ENCODE measurements at places on chromosomes 16 and 17.

- no peak for DNase-seq
These were observed 44.4 kb upstream of the ZFHX3 start for GRCh38 chr16:73092236-73092781.

DNA sequence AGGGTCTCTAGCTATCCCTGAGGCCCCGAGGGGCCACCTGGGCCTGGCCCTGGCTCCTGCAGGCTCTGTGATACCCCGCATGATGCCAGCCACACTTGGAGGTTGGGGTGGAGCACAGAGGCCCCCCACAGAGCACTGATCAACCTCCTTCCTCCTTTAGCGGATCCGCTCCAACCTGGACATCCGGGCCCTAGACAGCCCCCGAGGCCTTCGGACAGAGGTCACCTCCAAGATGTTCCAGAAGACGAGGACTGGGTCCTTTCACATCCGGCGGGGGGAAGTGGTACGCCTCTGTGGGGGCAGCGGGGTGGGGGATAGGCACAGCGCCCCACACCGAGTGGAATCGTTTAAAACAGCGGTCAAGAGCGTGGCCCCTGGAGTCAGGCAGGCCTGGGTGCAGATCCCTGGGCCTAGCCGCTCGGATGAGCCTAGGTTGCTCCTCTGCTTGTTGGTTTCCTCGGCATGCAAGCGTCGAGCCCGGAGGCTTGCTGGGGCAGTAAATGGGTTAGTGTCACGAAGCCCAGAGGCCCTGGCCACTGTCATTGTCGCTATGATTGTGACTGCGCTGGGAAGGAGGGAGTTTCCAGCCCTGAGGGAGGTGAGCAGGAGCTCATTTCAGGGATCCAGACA lies 9.9 kb downstream of the ITGB4 start:
- DNase-seq: no peak

DNA sequence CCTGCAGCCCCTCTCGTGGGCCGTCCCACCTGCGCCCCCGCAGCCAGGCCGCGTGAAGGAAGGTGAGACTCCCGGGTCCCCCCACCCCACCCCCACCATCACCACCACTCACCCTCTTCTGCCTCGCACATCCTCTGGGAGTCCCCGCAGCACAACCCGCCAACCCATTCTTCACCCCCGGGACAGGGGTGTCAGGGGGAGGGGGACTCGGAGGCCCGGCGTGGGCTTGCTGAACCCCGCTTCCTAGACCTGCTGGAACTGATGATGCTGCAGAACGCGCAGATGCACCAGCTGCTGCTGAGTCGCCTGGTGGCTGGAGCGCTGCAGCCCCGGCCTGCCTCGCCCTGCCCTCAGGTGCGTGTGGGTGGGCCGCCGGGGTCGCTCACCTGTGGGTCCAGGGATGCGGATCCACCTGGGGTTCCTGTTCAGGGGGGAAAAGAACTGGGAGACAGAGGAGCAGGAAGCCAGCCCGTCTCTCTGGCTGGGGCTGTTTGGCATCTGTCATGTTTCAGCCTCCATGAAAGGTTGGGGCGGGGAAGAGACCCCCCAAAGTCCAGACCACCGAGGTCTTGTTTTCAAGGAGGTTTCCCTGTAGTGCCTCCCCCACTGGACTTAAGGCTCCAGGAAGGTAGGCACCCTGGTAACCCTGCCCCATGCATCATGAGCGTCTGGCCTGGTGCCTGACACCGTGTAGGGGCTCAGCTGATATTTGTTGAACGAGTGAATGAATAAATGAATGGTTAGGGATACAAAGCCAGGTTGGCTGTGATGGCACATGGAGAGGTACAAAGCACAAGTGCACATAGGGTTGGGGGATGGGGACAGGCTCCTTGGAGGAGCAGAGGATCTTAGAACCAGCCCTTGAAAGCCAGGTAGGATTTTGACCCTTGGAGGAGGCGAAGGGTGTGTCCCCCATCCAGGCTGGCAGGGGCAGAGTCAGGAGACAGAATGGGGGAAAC lies 849 bp downstream of the PRR29 start:
- no peak for DNase-seq

- DNase-seq: no peak
These were observed 70.3 kb upstream of the NOL11 start for GRCh38 chr17:67647482-67647881.

DNA sequence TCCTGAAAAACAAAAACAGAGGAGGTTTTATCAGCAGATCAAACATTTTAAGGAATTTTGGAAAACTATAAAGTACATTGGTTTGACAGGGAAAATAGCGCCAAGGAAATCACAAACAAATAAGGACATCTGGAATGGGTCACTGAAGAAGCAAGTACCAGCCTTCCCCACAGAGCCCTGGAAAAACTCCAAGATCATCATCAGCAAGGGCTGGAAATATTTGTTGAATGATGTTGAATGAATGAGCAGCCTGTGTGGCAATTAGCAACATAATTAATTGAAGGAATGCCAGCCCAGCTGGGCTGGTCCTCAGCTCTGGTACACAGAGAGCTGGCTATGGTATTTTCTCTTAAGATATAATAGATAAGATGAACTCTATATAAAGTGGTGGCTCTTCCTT lies 290.4 kb downstream of the HS3ST3A1 start:
- no peak for DNase-seq

- no peak for DNase-seq
These were observed 54.5 kb downstream of the GTF3C1 start for GRCh38 chr16:27495191-27495590.

DNA sequence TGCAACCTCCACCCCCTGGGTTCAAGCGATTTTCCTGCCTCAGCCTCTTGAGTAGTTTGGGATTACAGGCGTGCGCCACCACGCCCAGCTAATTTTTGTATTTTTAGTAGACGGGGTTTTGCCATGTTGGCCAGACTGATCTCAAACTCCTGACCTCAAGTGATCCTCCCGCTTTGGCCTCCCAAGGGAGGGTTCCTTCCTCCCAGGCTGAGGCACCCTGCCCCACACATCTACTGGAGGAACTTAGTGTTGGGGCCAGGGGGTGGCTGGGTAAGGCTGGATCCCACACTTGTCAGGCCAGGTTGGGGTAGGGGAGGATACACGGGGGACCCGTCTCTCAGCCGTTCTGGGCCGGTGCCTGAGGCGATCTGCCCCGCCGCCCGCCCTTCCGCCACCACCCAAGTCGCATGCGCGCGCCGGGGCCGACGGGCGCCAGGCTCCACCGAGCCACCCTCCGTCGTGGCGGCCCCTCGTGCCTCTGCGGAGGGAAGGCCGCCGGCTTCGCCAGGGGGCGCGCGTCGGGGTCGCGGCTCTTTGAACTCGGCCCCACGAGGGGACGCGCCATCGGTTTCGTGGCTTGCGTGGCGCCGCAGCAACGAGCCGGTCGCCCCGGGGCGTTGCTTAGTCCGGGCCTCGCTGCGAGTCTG lies 15.9 kb downstream of the GRB7 start:
- no peak for DNase-seq

DNA sequence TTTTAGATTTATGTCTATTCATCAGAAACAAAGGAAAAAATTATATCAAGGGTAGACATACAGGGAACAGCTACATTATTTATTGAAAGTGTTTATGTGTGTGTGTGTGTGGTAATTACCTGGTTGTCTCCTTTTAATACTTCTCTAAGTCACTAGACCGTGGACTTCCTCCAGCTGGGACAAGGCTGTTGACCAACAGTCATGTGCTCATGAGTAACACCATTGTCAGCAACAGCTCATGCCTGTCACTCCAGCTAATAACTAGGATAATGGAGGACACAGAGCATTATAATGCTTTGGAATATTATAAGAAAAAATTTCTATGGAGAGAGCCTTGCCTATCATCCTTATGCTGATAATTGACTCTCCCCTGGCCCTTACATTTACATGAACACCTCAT lies 125.3 kb upstream of the SALL1 start:
- DNase-seq: no peak

DNA sequence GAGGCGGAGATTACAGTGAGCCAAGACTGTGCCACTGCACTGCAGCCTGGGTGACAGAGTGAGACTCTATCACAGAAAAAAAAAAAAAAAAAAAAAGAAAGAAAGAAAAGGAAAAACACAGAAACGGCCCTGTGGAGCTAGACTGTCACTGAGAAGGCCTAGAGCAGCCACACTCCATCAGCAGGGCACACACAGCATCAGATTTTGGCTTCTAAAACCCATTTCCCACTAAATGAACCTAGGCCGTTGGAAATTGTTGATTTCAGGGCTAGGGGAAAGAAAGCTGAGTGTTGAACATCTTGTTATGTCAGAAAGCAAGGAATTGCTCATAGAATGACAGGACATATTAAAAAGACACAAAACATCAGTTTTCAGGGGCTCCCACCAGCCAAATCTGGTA lies 48.9 kb downstream of the ZCCHC14 start:
- DNase-seq: no peak

GRCh38 chr17:28390563-28390962 lies 15.4 kb downstream of the SLC46A1 start:
- no peak for DNase-seq
